ENCODE measurements at places on chromosomes 2 and 18.

DNA sequence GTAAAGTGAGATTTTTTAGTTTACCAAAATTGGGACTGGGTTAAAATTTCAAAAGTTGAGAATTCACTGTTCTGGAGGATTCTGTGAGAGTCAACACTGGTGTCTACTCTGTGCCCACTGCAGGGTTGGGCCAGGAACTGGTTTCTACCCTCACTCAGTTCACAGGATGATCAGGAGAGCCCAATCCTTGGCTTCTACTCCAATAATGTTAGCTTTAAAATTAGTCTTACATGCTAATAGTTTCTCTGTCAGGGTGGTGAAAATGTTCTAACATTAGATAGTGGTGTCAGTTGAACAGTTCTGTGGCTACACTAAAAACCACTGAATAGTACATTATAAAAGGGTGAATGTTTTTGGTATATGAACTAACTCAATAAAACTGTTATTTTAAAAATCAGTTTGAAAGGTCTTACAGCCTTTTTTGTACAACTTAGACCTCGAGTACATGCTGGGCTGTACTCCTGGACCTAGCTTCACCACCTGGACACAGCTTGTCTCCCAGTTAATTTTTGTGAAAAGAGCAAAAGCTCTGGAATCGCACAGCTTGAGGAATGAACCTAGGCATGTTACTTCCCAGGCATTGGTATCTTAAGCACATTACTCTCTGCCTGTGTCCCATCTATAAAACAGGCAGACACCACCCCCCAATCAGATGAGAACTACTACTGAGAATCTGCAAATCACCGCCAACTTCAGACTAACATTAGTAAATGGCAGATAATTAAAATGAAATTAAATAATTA lies 44.4 kb downstream of the ACVR1 start:
- DNase-seq: no peak

- DNase-seq: peak; percentile 2
Measured at GRCh38 chr2:95158891-95159619, 593 bp downstream of the ZNF514 start.

GRCh38 chr2:14967729-14968128 lies 335.2 kb downstream of the LRATD1 start:
- DNase-seq: no peak

DNA sequence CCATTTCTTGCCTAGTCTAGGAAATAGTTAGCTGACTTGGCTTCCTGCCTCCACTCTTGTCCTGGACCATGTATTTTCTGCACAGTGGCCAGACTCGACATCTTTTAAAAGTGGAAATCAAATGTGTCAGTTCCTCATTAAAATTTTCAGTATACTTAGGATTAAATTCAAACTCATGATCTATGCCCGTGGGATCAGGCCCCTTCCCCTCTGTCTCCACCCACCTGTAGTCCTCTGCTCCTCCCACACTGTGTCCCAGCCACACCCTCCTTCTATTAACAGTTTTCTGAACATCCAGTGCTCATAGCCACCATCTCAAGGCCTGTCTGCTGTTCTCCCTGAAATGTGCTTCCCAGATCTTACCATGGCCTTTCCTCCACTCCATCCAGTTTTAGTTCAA lies 13.3 kb downstream of the ARHGAP25 start:
- DNase-seq: no peak
